ENCODE measurements at places on chromosomes 1 and 21.

DNA sequence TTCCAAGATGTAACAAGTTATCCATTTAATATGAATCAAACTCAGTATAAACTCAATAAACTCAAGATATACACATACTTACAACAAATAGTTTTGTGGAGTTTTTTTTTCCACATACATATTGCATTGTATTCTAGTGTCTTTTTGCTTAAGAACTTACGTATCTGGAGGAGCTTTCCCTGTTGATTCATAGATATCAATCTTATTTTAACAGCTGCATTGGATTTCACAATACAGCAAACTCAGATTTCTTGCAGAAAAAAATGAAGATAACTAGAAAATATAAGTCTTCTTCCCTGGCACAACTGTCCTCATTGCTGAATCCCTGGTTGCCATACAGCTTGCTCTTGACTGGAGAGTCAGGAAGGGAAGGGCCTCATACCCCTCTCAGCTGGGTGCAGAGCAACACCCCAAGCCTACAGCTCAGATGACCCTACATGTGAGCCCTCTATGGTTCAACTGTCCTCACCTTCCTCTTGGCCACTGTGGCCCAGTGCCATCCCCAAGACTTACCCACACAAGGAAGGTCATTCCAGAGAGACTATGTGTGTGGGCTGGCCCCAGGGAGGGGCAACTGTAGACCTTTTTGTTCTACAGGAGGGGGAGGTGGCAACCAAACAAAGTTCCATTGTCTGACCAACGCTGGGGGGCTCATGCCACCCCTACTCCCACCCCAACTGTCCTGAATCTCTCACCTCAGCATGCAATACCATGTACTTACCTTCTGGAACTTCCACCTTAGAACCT lies 1.7 kb downstream of the MPZ start:
- no peak for DNase-seq

- no peak for DNase-seq
These were observed 73.4 kb downstream of the CEP350 start for GRCh38 chr1:180027949-180028445.

GRCh38 chr1:180757657-180758056 lies 125.8 kb downstream of the XPR1 start:
- no peak for DNase-seq

- no peak for DNase-seq
These were observed 194.0 kb downstream of the AJAP1 start for GRCh38 chr1:4848431-4848830.

- DNase-seq = no peak
These were observed 46.6 kb downstream of the S1PR1 start for GRCh38 chr1:101283443-101283842.

DNA sequence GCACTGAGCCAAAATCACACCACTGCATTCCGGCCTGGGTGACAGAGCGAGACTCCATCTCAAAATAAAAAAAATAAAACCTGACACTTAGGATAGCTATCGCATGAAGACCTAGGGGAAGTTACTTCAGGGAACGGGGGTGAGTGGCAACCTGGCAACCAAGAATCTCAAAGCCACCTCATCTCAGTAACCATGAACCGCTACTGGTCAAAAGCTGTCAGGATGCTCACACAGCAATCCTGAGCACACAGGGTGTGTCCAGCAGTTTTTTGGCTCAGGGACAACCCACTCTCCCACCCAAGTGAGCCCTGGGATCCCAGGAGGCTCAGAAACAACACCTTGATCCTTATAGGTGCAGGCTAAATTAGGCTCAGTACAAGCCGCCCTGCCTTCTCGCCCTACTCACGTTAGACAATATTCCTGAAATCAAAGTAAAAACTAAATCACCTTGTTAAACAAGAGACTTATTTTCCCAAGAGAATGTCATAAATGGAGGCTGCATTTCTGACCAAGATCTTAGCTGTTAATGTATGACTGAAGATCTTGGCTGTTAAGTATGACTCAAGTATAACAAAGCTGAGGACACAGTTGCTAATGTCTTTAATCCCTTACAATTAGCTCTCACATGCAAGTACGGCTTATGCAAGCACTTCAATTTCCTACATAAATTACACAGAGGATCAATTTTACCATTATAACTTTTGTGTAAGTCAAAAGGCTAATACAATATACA lies 48.3 kb upstream of the NADK start:
- no peak for DNase-seq
